ENCODE measurements at places on chromosomes 4 and X. TPM values are rescaled to one million over a fixed set of nuclear protein-coding genes. Genes with fewer than 3 reads are reported as not detected.

CCKAR gene
- total RNA-seq, result not detected

DNA sequence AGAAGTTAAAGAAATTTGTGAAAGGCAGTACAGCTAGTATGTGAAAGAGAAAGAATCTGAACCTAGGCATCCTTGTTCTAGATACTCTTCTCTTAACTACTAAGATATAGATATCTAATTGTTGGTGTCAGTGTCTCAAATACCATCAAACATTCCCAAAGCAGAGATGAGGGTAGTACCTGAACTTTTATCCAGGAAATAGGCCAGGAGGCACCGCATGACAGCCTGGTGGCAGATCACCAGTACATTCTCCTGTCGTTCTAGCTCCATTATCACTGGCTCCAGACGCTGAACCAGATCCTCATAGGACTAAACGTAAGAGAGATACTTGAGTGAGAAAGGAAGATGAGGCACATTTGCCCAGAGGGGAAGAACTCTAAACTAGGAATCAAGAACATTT lies 16.8 kb downstream of the TRO start:
- DNase-seq, result no peak

DNA sequence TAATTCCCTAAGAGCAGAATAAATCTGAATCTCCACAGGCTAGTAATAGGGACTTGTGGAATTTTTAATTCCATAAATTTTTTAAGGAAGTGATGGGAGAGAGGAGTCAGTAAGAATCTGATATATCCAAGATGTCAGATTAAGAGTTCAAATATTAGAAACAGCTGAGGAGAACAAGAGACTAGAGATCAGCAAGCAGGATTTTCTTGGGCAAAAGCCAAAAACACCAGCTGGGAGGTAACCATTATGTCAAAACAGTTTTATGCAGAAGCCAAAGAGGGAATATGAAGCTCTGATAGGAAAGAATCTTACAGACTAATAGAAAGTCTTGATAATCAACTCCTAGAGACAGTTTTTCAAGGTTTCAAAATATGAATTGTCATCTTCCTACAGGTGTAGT lies 72.2 kb upstream of the RBPJ start:
- no peak for DNase-seq

DNA sequence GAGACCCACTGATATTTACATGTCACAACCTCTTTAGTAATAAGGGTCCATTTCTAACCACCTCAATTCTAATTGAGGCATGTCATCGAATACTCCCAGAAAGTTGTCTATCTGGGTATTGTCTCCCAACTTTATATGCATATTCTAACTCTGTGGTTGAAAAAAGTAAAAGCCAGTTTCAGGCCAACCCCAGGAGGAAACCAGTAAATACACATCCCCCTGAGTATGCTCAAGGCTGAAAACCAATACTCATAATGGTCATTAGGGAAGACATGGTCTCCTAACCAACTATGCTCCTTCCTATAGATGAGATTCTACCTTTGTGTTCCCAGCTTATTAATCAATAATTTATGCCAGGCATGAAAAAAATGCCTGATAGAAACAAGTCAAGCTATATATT lies 96.6 kb downstream of the SH3KBP1 start:
- DNase-seq, result no peak

DNA sequence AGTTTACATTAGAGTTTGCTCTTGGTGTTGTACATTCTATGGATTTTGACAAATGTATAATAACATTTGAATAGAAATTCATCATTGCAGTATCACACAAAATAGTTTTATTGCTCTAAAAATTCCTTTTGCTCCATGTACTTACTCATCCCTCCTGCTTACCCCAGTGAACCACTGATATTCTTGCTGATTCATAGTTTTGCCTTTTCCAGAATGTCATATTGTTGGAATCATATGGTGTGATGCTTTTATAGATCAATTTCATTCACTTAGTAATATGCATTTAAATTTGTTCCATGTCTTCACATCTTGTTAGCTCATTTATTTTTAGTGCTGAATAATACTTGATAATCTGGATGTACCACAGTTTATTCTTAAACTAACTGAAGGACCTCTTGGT lies 1593.2 kb downstream of the C4orf33 start:
- DNase-seq, result no peak

CYLC1 gene
- total RNA-seq, result not detected

BRS3 gene
- not detected for total RNA-seq

Data from OCI-LY7 (cell line).